ENCODE measurements at places on chromosomes 2 and 18.

GRCh38 chr2:174181368-174181767 is 67.0 kb downstream of the OLA1 start:
- DNase-seq = no peak

- DNase-seq = no peak
Observed at GRCh38 chr2:120403676-120404075, 57.7 kb downstream of the INHBB start.

DNA sequence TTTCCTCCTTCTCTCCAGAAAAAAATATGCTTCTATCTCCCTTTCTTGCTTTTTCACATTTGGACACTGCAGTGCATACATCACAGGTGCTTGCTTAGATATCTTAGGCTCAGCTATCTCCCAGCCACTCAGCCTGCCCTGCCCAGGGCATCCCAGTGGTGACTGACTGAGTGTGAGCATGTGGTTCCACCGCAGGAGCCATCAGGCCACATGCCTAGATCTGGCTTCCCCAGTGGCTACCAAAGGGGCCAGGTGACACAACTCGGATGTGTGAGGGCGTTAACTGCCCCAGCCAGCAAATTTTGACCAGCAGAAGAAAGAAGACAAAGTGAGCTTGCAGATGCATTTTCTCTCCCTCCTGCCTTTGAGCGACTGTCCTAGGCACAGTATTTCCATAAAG is 25.5 kb downstream of the SP5 start:
- DNase-seq = no peak

GRCh38 chr18:79504034-79504433 is 108.3 kb downstream of the NFATC1 start:
- DNase-seq = no peak

DNA sequence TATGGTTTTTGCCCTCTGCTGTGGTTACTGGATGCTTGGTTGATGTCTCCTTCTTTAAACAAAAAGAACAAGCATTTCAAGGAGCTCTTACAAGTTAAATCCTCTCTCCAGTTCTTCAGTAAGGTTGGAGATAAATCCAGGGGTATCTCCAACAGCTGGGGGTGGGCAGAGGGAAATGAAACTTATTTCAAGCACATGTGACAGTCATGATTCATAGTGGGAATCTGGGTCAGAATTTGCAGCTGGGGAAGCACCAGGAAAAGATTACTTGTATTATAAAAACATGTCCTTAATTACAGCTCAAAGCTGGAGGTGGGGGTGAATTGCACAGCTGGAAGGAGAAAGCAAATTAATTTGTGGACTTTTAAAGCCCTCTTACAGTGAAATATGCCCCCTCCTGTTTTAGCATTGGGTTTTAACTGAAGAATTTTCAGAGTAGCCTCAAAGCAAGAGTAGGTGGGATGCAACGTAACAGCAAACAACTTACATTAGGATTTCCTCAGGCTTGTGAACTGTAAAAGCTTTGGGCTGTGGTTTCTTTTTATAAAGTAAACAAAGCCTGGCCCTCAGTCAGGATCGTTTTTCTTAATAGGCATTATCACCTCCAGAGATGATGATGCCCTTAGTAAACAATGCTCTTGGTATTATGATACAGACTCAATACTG is 596.4 kb downstream of the NYAP2 start:
- no peak for DNase-seq

GRCh38 chr2:230723363-230723762 is 10.7 kb downstream of the CAB39 start:
- peak; percentile 12 for DNase-seq

- DNase-seq = no peak
Observed at GRCh38 chr18:25282282-25282681, 69.7 kb downstream of the ZNF521 start.
